ENCODE measurements at places on chromosomes 13 and 19.

DNA sequence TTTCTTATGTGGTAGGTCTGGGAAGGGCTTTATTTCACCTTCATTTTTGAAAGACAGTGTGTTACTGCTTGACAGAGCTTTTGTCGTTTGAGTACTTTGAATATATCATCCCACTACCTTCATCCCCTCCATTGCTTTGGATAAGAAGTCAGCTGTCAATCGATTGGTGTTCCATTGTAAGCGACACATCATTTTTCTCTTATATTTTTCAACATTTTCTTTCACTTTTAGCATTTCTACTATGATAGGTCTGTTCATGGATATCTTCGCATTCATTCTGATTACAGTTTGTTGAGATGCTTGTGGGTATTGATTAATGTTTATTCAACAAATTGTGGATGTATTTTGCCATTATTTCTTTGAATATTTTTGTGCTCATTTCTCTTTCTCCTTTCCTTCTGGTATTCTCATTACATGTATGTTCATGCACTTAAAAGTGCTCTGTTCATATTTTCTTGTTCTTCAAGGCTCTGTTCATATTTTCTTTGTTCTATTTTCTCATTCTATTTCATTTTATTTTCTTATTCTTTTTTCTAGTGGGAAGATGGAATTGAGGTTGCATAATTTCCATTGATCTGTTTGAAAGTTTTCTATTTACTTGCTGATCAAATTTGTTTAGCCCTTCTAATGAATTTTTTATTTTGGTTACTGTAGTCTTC, 29.2 kb downstream of the ZNF546 start:
- no peak for DNase-seq

GRCh38 chr13:27193496-27193895, 21.9 kb upstream of the USP12 start:
- no peak for DNase-seq

DNA sequence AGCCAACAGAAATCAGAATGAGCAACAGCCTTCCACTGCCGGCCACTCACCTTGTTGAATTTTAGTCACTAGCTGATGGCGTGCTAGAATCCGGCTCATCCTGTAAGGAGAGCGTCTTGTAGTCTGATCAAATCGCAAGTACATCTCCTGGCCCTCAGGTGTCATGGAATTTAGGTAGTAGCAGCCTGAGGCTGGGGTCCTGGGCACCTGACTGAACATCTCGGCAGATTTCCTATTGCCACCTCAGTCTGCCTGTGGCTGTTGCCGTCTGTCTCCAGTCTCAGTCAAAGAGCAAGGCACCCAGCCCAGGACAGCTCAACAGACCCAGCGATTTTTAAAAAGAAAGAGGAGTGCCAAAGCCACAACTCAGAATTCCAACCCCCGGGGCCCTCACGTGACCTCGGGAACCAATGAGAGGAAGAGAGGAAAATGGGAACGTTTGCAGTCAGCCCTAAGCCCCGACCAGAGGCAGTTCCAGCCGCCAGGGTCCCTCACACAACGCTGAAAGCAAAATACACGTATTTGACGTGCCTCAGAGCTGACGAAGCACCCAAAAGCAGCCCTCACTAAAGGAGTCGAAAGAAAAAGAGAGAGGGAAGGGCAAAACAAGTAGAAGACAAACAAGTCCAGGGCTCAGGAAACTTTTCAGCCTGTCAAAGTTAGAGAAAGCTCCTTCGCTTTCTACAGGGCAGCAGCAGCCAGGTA, at the start of gene STARD13:
TSS of gene STARD13 (minus strand) at position 336 of the 705 bp plus-strand sequence. CDS start at position 219, 117 bp downstream.
- no peak for DNase-seq

DNA sequence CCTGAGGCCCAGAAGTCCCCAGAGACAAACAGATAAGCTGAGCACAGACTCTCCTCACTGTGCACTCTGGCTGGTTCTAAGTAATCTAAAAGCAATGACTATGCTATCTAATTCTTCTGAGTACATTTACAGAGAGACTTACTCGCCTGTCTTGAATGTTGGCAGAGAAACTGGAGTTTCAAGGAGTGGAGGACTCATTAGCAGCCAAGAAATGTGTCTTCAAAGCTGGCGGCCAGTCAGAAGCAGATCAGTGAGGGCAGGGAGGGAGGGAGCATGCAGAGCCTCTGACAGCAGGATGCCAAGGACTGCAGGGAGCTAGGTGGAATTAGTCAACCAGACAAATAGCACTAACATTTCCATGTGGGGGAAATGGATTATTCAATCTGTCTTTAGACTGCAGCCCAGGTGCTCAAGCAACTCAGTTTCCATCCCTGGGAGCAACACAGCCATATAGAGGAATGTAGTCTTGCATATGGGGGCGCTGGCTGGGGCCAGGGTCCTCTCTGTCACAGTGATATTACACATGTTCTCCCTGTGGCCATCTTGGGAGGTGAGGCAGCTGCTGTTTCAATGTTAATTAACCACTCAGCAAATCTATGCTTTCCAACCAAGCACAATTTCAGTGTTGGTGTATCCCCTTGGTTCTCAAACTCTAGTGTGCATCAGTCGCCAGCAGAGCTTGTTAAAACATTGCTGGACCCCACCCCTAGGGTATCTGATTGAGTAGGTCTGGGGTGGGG, 97.9 kb downstream of the CCNA1 start:
- DNase-seq = no peak

- DNase-seq = no peak
Measured at GRCh38 chr13:70960841-70961443, 852.7 kb upstream of the KLHL1 start.
